ENCODE measurements at places on chromosomes 13 and 19.

GRCh38 chr13:78841358-78841963 lies 182.5 kb upstream of the OBI1 start:
- no peaks in the 10 kb centered on the region for H3K36me3 ChIP-seq
- H3K4me1 ChIP-seq, result no peaks in the 10 kb centered on the region
- DNase-seq, result no peak

DNA sequence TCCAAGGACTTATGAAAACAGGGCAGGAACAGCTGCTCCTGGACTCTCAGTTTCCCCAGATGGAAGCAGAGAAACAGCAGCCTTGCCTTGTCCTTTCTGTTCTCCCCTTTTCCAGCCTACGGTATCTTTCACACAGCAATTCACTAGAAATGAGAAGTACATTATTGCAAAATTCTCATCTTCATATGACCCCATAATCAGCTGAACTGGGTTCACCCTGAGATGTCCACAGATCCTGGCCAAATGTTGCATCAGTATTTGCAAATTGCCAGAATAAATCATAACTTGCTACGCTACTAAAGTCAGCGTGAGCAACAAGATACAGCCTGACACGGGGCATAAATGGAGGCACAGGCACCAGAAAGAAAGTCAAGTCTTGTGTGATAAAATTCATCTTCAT lies 16.1 kb downstream of the VSTM1 start:
- no peaks in the 10 kb centered on the region for H3K36me3 ChIP-seq
- no peak for DNase-seq
- peaks cover 4% of the 10 kb centered on the region for H3K27me3 ChIP-seq
- H3K4me1 ChIP-seq, result no peaks in the 10 kb centered on the region
- no peak overlapping the region for H3K27ac ChIP-seq

- no peak for DNase-seq
- H3K4me3 ChIP-seq, result no peak overlapping the region
- H3K27me3 ChIP-seq, result no peaks in the 10 kb centered on the region
- no peak overlapping the region for H3K27ac ChIP-seq
- peaks cover 71% of the 10 kb centered on the region for H3K36me3 ChIP-seq
These were observed 9.0 kb upstream of the MYDGF start for GRCh38 chr19:4678881-4679790.

GRCh38 chr13:33913829-33914228 lies 95.9 kb downstream of the RFC3 start:
- no peaks in the 10 kb centered on the region for H3K27me3 ChIP-seq
- peaks cover 6% of the 10 kb centered on the region for H3K4me1 ChIP-seq
- H3K27ac ChIP-seq, result no peak overlapping the region
- no peaks in the 10 kb centered on the region for H3K36me3 ChIP-seq
- DNase-seq, result no peak

DNA sequence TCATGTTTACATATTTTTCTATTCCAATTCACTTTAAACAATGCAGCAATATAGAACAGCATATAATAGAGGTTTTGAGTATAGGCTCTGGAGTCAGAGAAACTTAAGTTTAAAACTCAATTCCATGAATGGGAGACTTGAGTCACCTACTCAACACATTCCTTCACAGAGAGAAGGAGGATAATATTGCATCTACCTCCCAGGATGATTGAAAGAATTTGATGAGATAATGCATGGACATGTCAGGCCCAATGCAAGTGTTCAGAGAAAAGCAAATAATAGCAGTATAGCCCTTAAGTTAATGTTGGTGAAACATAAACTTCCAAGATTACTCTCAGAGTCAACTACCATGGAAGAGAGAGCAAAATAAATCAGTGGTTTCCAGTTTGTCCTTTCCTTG lies 170.2 kb downstream of the DCLK1 start:
- peaks cover 3% of the 10 kb centered on the region for H3K4me1 ChIP-seq
- no peak overlapping the region for H3K27ac ChIP-seq
- no peak for DNase-seq
- H3K27me3 ChIP-seq, result no peaks in the 10 kb centered on the region

DNA sequence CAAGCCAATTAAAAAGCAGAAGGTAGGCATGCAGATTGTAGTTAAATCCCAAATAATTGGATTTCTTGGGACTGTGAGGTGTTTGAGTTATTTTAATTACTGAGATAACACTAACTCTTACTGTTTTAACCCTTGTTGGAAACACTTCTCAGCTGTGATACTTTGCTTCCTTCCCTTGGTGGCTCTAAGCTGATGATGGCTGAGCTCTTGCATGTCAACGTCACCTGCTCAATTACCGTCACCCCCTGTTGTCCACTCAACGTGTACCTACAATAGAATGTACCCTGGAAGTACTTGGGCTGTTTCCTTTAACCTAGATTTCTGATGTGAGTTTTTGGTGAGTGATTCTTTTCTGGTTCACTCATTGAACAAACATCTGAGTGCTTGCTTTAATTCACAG lies 303.4 kb downstream of the SLC7A1 start:
- no peaks in the 10 kb centered on the region for H3K36me3 ChIP-seq
- H3K27me3 ChIP-seq, result peaks cover under 1% of the 10 kb centered on the region
- no peak for DNase-seq
- H3K4me1 ChIP-seq, result no peaks in the 10 kb centered on the region
- H3K4me3 ChIP-seq, result no peak overlapping the region

DNA sequence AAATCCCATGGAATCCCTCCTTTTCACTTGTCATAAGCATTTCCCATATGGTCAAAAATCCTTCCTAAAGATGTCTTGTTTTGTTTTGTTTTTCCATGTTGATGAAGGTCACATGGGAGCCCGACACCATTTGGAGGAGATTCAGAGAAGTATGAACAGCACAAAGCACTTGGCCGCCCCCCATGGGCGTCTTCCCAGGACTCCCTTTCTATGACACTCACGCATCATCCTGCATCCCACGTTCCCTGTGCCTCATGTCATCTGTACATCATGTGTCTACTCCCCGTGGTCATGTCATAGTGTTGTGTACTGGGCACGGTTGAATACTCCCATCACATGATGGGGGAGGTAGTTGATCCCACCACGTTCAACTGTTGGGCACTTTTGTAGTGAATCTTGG lies 2.0 kb downstream of the ZSCAN1 start:
- H3K27ac ChIP-seq, result no peak overlapping the region
- H3K36me3 ChIP-seq, result no peaks in the 10 kb centered on the region
- no peak overlapping the region for H3K4me3 ChIP-seq
- no peaks in the 10 kb centered on the region for H3K4me1 ChIP-seq
- no peaks in the 10 kb centered on the region for H3K27me3 ChIP-seq
- DNase-seq, result no peak

- H3K27ac ChIP-seq, result no peak overlapping the region
- no peaks in the 10 kb centered on the region for H3K36me3 ChIP-seq
- DNase-seq, result no peak
- no peaks in the 10 kb centered on the region for H3K4me1 ChIP-seq
- peak overlapping the region; percentile 32 for H3K4me3 ChIP-seq
These were observed 3.0 kb downstream of the PEG3 start for GRCh38 chr19:56837492-56838023.

DNA sequence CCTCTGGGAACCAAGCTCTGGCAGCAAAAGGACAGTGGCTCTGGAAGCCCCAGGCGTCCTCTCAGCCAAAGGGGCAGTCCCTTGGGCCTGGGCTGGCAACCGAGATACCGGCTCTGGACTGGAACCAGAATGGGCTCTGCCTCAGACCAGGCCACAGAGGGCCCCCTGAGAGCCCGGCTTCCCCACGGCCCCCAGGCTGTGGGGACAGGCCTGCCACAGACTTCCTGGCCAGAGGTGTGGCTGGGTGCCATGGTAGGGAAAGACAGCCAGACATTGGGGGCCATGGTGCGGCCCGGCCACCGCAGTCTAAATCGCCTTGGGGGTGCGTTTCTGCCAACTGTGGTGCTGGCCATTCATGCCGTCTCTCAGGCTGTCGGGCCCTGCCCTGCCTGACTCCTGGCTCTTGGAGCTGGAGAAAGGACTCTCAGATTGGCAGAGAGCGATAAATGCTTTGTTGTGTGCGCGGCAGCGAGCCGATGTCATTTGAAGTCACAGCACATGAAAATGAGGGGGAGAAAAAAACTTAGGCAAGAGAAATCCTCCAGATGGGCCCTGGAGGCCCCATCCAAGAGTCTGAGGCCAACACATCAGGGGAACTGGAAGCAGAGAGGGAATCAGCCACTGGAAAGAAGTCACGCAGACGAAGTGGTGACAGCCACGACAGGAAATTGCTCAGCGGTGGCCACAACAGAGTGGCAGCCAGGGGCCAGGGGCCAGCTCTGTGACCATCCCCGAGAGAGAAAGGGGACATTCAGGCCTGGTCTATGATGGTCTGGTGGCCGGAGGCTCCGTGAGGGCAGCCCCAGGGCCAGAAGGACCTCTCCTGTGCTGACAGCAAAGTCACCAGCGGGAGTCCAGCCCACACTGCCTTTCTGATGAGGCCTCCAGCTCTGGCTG lies 26.5 kb downstream of the SH3GL1 start:
- H3K36me3 ChIP-seq, result no peaks in the 10 kb centered on the region
- DNase-seq, result no peak
- H3K27ac ChIP-seq, result peak overlapping the region; percentile 90
- no peaks in the 10 kb centered on the region for H3K27me3 ChIP-seq

DNA sequence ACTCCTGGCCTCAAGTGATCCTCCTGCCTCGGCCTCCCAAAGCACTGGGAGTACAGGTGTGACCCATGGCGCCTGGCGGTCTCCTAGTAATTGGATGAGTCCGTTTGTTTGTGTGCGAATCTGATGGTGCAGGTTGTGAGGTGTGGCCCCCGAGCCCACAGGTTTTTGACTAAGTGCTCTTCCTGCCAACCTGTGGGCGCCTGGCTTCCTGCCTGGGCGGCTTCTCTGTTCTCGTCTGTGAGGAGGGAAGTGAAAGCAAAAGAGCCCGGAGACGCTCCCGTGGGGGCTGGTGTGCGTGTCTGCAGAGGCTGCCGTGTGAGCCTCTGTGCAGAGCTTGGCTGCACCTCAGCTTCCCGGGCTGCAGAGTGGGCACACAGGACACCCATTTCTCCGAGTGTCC lies 10.0 kb downstream of the ARHGAP45 start:
- no peaks in the 10 kb centered on the region for H3K27me3 ChIP-seq
- H3K4me3 ChIP-seq, result no peak overlapping the region
- peak; percentile 62 for DNase-seq
- no peaks in the 10 kb centered on the region for H3K36me3 ChIP-seq
- no peak overlapping the region for H3K27ac ChIP-seq

GRCh38 chr13:85650613-85651012 lies 148.6 kb downstream of the SLITRK6 start:
- DNase-seq, result no peak
- H3K36me3 ChIP-seq, result no peaks in the 10 kb centered on the region
- H3K4me1 ChIP-seq, result peaks cover 27% of the 10 kb centered on the region
- H3K27me3 ChIP-seq, result no peaks in the 10 kb centered on the region

DNA sequence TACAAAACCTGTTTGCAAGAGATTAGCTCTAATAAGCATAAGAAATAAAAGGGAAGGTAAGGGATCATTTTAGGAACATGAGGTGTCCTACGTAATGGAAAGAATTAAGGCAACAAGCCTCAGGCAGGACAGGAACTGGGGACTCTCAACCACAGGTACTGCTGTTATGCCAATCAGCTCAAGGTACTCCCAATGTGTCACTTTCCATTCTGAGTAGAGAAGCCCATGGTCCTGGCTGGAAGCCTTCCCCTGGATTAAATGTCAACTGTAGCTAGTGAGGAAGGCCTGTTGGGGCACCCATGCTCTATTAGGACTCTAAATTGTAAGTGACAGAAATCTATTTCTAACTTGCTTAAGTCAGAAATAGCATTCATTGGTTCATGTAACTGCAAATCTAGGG lies 134.6 kb downstream of the DPF1 start:
- no peaks in the 10 kb centered on the region for H3K4me1 ChIP-seq
- no peak for DNase-seq
- no peak overlapping the region for H3K4me3 ChIP-seq
- H3K36me3 ChIP-seq, result peaks cover 56% of the 10 kb centered on the region
- H3K27me3 ChIP-seq, result no peaks in the 10 kb centered on the region

DNA sequence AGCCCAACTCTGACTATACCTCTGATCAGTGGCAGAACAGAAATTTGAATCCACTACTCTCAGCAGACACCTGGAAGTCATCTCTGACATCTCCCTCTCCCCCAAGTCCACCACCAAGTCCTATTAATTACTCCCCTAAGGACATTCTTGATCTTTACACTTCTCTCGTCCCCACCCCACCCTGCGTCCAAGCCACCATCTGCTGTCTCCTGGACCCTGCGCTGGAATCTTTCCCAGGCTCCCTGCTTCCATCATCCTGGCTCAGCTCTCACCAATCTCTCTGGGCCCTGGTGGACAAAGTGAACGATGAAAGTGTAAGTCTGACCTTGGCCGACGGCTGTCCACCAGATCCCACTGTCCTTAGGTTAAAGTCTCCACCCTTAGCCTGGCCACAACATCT lies 145.6 kb upstream of the GJB6 start:
- no peaks in the 10 kb centered on the region for H3K36me3 ChIP-seq
- no peaks in the 10 kb centered on the region for H3K27me3 ChIP-seq
